Stomach (tissue), 19 donors: ENCODE measurements at places on chromosomes 5 and 9. TPM values are rescaled to one million over a fixed set of nuclear protein-coding genes. Genes with fewer than 3 reads are reported as not detected.

Gene KIF4B
- not detected for total RNA-seq

Gene ORM2
- not detected for total RNA-seq

Gene MRNIP
- 27.0 TPM for total RNA-seq

Gene FNIP1
- 34.8 TPM for total RNA-seq

Gene GABRA6
- not detected for total RNA-seq

Gene FOXD4L6
- not detected for total RNA-seq

Gene CYFIP2
- 162 TPM for total RNA-seq

Gene CTNND2
- total RNA-seq = not detected

- no peak overlapping the region for H3K4me3 ChIP-seq
- H3K4me1 ChIP-seq = no peaks in the 10 kb centered on the region
- no peaks in the 10 kb centered on the region for H3K27me3 ChIP-seq
- H3K27ac ChIP-seq = no peak overlapping the region
- no peaks in the 10 kb centered on the region for H3K36me3 ChIP-seq
- DNase-seq = no peak
Observed at GRCh38 chr5:53446908-53447307, 33.5 kb upstream of the FST start.

DNA sequence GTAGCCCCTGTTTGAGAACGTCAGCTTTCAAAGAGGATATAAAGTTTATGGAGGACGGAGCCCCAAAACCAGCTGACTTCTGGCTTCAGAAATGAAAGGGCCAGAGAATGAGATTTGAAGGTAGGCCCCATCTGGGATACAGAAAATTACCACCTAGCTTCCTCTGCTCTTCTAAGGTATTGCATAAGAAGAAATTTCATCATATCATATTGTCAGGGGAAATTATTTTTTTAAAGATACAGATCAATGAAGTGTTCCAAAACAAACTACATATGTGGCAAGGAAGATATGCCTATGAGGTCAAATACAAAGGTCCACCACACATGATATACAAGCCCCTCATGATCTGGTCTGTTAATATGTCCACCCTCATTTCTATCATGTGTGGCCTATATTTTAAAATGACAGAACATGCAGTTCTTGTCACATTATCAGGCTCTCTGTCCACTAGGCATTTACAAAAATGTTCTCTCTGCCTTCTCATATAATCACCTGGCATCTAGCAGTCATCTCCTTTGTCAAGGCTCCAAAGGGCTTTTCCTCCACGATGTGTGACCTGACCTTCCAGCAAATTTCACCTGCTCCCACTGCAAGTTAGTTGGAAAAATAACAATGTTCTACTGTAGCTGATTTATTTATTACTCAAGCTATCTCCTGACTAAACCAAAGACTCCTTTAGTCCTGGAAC lies 83.1 kb downstream of the DPYSL3 start:
- H3K36me3 ChIP-seq = no peaks in the 10 kb centered on the region
- DNase-seq = no peak
- no peaks in the 10 kb centered on the region for H3K27me3 ChIP-seq
- peaks cover 48% of the 10 kb centered on the region for H3K4me1 ChIP-seq
- no peak overlapping the region for H3K27ac ChIP-seq

- no peak overlapping the region for H3K4me3 ChIP-seq
- no peaks in the 10 kb centered on the region for H3K27me3 ChIP-seq
- no peak overlapping the region for H3K27ac ChIP-seq
- H3K36me3 ChIP-seq = no peaks in the 10 kb centered on the region
- H3K4me1 ChIP-seq = no peaks in the 10 kb centered on the region
- no peak for DNase-seq
Observed at GRCh38 chr9:104227108-104227507, 133.0 kb downstream of the SMC2 start.

- no peak overlapping the region for H3K27ac ChIP-seq
- H3K4me3 ChIP-seq = no peak overlapping the region
- no peak for DNase-seq
- H3K4me1 ChIP-seq = no peaks in the 10 kb centered on the region
- H3K36me3 ChIP-seq = no peaks in the 10 kb centered on the region
- H3K27me3 ChIP-seq = no peaks in the 10 kb centered on the region
Observed at GRCh38 chr5:18967637-18968036, 1020.4 kb downstream of the CDH18 start.

- peak; percentile 21 for DNase-seq
- no peaks in the 10 kb centered on the region for H3K4me1 ChIP-seq
- no peaks in the 10 kb centered on the region for H3K36me3 ChIP-seq
Observed at GRCh38 chr9:82410306-82410705, 421.7 kb downstream of the SPATA31D1 start.

DNA sequence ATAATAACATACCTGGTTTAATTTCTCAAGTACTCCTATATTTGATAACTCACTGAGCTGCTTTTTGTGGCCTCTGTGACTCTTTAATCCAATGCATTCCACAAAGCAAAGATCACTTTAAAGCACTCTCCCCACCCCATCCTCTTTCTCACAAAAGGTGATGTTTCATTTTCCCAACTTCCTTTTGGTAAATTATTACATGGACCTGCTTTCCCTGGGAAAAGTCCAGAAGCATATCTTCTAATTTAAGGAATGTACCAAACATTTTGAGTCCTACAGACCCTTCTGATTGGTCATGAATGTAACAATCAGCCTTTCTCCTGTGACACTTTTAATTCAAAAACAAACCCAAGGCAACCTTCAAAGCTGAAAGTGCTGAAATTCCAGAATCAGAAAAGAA lies 71.1 kb downstream of the MLLT3 start:
- no peaks in the 10 kb centered on the region for H3K27me3 ChIP-seq
- DNase-seq = no peak
- H3K27ac ChIP-seq = no peak overlapping the region
- no peak overlapping the region for H3K4me3 ChIP-seq

GRCh38 chr5:109962882-109963603 lies 273.3 kb downstream of the MAN2A1 start:
- DNase-seq = no peak
- no peak overlapping the region for H3K27ac ChIP-seq
- H3K27me3 ChIP-seq = no peaks in the 10 kb centered on the region
- H3K36me3 ChIP-seq = no peaks in the 10 kb centered on the region
- H3K4me1 ChIP-seq = no peaks in the 10 kb centered on the region

DNA sequence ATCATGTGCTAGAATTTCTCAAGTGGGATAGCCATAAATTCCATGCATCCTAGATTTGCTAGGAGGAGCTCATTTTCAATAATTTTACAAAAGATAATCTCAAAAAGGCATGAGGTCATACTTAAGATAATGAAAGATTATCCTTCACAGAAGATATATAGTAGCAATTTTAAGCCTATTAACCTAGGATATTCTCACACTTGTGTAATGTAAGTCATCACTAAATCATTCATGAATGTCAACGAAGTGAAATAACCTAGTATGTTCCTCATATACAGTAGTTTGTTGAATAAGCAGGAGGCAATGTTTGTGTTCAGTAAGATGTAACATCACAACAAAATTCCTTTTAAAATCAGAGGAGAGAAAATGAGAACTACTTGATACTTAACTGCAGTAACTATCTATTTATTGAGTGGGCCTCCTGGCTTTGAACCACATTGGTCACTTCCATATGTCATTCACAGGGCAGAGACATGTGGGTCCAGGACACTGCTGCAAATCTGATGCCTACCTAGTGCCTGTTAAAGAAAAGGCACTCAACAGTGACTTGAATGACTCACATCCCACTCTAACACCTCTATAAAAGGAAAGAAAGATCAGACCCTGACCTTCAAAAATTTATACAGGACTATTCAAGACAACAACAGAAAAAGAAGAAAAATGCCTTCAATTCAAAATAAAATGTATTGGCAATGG lies 8.2 kb downstream of the LIFR start:
- H3K27ac ChIP-seq = no peak overlapping the region
- peaks cover 14% of the 10 kb centered on the region for H3K4me1 ChIP-seq
- DNase-seq = no peak
- no peaks in the 10 kb centered on the region for H3K27me3 ChIP-seq
- H3K36me3 ChIP-seq = no peaks in the 10 kb centered on the region

- no peak overlapping the region for H3K27ac ChIP-seq
- no peak overlapping the region for H3K4me3 ChIP-seq
- H3K4me1 ChIP-seq = no peaks in the 10 kb centered on the region
- no peaks in the 10 kb centered on the region for H3K27me3 ChIP-seq
- no peak for DNase-seq
Observed at GRCh38 chr5:179375831-179376365, 30.6 kb upstream of the ADAMTS2 start.

- no peak overlapping the region for H3K27ac ChIP-seq
- H3K27me3 ChIP-seq = no peaks in the 10 kb centered on the region
- DNase-seq = no peak
- H3K36me3 ChIP-seq = no peaks in the 10 kb centered on the region
- no peaks in the 10 kb centered on the region for H3K4me1 ChIP-seq
- H3K4me3 ChIP-seq = no peak overlapping the region
Observed at GRCh38 chr5:100860407-100860806, 42.7 kb downstream of the ST8SIA4 start.

DNA sequence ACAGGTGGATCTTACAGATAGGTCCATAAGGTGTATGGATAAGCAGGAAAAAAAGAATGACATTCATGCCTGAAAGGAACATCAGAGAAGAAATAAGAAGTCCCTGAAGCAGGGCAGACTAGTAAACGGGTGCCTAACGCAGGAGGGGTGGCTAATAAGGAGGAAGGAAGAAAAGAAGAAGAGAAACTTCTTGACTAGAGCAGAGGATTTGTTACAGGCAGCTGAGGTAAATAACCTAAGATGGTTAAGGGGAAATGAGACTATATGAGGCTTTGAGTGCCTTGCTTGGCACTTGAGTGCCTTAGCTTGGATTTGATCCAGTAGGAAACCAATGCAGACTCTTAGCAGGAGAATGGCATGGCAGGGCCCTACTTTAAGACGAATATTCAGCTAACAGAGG lies 313.5 kb upstream of the PDE4D start:
- peak; percentile 11 for DNase-seq
- no peak overlapping the region for H3K4me3 ChIP-seq
- no peaks in the 10 kb centered on the region for H3K27me3 ChIP-seq
- no peaks in the 10 kb centered on the region for H3K4me1 ChIP-seq

DNA sequence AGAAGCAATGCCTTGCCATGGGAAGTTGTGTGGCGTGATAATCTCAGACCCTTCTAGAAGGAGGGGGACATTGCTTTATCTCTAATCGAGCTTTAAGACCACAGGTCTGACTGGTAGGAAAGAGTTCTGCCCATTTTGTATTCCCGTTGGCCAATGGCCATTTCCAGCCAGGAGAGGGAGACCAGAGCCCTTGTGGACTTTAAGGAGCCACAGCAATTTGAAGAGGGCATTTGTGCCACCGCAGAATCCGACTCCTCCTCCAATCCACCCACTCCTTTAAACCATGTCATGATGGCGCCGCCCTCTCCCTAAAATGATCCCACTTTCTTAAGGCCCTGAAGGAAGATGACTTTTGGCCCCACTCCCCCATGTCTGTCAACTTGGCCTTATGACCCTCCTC lies 560.5 kb upstream of the ADAMTS16 start:
- no peak for DNase-seq
- no peaks in the 10 kb centered on the region for H3K4me1 ChIP-seq
- H3K4me3 ChIP-seq = no peak overlapping the region
- H3K27me3 ChIP-seq = no peaks in the 10 kb centered on the region
- H3K27ac ChIP-seq = no peak overlapping the region
- no peaks in the 10 kb centered on the region for H3K36me3 ChIP-seq

- no peaks in the 10 kb centered on the region for H3K27me3 ChIP-seq
- H3K36me3 ChIP-seq = no peaks in the 10 kb centered on the region
- H3K27ac ChIP-seq = no peak overlapping the region
- DNase-seq = no peak
- no peaks in the 10 kb centered on the region for H3K4me1 ChIP-seq
Observed at GRCh38 chr5:66807743-66808142, 211.6 kb downstream of the MAST4 start.

DNA sequence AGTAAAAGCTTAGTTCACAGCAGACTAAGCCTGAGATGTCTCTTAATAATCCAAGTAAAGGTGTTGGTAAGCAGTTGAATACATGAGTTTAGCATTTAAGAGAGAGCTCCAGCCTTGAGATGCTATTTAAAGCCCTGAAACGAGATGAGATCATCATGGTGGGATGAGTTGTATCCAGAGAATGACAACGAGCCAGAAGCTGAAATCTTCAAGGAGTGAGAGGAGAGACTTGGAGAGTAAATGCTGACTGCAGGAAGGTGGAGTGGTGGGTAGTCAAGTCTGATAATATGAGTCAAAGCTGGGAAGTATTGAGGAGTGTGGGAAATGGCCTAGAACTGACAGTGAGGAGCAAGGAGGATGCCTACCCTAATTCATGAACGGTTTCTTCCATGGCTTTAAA lies 53.7 kb downstream of the PLAC8L1 start:
- H3K36me3 ChIP-seq = peaks cover 38% of the 10 kb centered on the region
- H3K4me1 ChIP-seq = peaks cover 3% of the 10 kb centered on the region
- H3K27me3 ChIP-seq = no peaks in the 10 kb centered on the region
- no peak for DNase-seq
- no peak overlapping the region for H3K4me3 ChIP-seq
- no peak overlapping the region for H3K27ac ChIP-seq

- no peak overlapping the region for H3K27ac ChIP-seq
- no peaks in the 10 kb centered on the region for H3K27me3 ChIP-seq
- H3K36me3 ChIP-seq = no peaks in the 10 kb centered on the region
- peak; percentile 10 for DNase-seq
- no peaks in the 10 kb centered on the region for H3K4me1 ChIP-seq
Observed at GRCh38 chr9:109604781-109605180, 106.7 kb upstream of the PTPN3 start.

- no peak overlapping the region for H3K27ac ChIP-seq
- no peaks in the 10 kb centered on the region for H3K4me1 ChIP-seq
- H3K36me3 ChIP-seq = no peaks in the 10 kb centered on the region
Observed at GRCh38 chr9:111154081-111154562, 115.9 kb upstream of the LPAR1 start.

DNA sequence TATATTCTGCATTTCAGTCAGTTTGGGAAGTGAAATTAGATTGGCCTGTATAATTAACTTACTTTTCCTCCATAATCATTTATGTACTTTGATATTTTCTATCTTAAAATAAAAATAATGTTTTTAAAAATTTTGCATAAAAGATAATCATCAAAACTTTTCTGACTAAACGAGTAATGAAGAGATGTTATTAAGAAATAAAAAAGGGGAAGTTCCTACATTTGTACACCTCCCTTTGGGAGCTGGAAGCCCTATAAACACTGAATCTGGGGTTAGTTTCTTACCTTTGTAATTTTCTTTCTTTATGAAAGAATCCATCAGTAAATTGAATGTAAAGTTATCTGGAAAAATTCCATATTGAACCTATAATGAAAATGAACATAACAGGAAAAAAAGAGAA lies 86.2 kb downstream of the MRPS27 start:
- DNase-seq = no peak
- H3K36me3 ChIP-seq = peaks cover 44% of the 10 kb centered on the region
- peaks cover 5% of the 10 kb centered on the region for H3K4me1 ChIP-seq
- H3K4me3 ChIP-seq = no peak overlapping the region
- H3K27me3 ChIP-seq = no peaks in the 10 kb centered on the region
- H3K27ac ChIP-seq = no peak overlapping the region

- H3K27me3 ChIP-seq = no peaks in the 10 kb centered on the region
- no peak overlapping the region for H3K27ac ChIP-seq
- no peak overlapping the region for H3K4me3 ChIP-seq
- DNase-seq = no peak
- H3K4me1 ChIP-seq = peaks cover 4% of the 10 kb centered on the region
Observed at GRCh38 chr9:95876595-95876994, 1.1 kb downstream of the ERCC6L2 start.
